Mesangial cell (primary cell): ENCODE measurements at places on chromosomes 6 and 20. TPM values are rescaled to one million over a fixed set of nuclear protein-coding genes. Genes with fewer than 3 reads are reported as not detected.

CCN5 gene
- 0.25 TPM in 1 of 2 replicates, not detected in the other for total RNA-seq

CRISP3 gene
- not detected in 2 replicates for total RNA-seq

SLC32A1 gene
- not detected in 2 replicates for total RNA-seq

C6orf132 gene
- 17.3 and 22.6 TPM in 2 replicates for total RNA-seq

RIOK1 gene
- total RNA-seq, result 7.5 and 10.4 TPM in 2 replicates

MCHR2 gene
- not detected in 2 replicates for total RNA-seq

RAET1L gene
- total RNA-seq, result 0.25 and 0.65 TPM in 2 replicates

IPCEF1 gene
- 0.33 and 0.51 TPM in 2 replicates for total RNA-seq

TFAP2C gene
- total RNA-seq, result 0.13 and 1.5 TPM in 2 replicates

JPH2 gene
- total RNA-seq, result 0.33 and 1.9 TPM in 2 replicates

EYA4 gene
- 0.16 and 1.5 TPM in 2 replicates for total RNA-seq

BACH2 gene
- total RNA-seq, result 0.81 and 4.4 TPM in 2 replicates

TEAD3 gene
- total RNA-seq, result 22.2 and 32.2 TPM in 2 replicates

AHI1 gene
- 4.2 and 5.6 TPM in 2 replicates for total RNA-seq

BLOC1S5 gene
- total RNA-seq, result 5.1 and 11.4 TPM in 2 replicates

DDO gene
- 0.16 and 0.25 TPM in 2 replicates for total RNA-seq

SIGLEC1 gene
- total RNA-seq, result not detected in 2 replicates
